ENCODE measurements at places on chromosomes 2 and 18. TPM values are rescaled to one million over a fixed set of nuclear protein-coding genes. Genes with fewer than 3 reads are reported as not detected.

GRCh38 chr2:88188748-88189147 lies 18.6 kb downstream of the THNSL2 start:
- H3K36me3 ChIP-seq, result no peaks in the 10 kb centered on the region
- H3K27ac ChIP-seq, result no peak overlapping the region

- no peaks in the 10 kb centered on the region for H3K4me1 ChIP-seq
- no peak for DNase-seq
- H3K27me3 ChIP-seq, result no peaks in the 10 kb centered on the region
- H3K36me3 ChIP-seq, result no peaks in the 10 kb centered on the region
- no peak overlapping the region for H3K27ac ChIP-seq
Measured at GRCh38 chr2:126858013-126858412, 40.7 kb upstream of the TEX51 start.

Gene ZNF804A
- 2.2 TPM for total RNA-seq

DNA sequence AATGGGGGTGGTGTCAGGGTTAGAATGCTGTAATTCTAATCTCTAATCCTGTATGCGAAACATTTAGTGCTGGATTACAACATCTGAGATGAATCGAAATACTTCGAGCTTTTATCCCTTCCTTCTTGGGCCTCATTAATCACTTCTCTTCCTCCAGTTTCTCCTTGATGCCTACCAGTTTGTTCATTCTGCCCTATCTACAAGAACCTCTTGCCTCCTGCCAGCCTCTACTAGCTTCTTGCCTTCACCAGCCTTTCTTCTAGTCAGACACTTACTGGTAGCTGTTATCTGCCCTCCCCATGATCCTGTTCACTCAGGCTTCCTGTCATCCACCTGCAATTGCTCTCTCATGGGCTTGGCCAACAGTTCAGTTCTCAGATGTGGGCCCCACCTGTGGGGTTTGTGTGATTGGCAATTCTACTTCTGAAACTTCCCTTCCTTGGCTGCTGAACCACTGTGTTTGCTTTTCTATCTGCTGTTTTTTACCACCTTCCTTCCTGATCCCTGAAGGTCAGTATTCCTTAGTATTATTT lies 15.4 kb upstream of the FARP2 start:
- DNase-seq, result no peak
- no peak overlapping the region for H3K4me3 ChIP-seq
- H3K4me1 ChIP-seq, result no peaks in the 10 kb centered on the region
- no peak overlapping the region for H3K27ac ChIP-seq
- peaks cover 32% of the 10 kb centered on the region for H3K36me3 ChIP-seq

DNA sequence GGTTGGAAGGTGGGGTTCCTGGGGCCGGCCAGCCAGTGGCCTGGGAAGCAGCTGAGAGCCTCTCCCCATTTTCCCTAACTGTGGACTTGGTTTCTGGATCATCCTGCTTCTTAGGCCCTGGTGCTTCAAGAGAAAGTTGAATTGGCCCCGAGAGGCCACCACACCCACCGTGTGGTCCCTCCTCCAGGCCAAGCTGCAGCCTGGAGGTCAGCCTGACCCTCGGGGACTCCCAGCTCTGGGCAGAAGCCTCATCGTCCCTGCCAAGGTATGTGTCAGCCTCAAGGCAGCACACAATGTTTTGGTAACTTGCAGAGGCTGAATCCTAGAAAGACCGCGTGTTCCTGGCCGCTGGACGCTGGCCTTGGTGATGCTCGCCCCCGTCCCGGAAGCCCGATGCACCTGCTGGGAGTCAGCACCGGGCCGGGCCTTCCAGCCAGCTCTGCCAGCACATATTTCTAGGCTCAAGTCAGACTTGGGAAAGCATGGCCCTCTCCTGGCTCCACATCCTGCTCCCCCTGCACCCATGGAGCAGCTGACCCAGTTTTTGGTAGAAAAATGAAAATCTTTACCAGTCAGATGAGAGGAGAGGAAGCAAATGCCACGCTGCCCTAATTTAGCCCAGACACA lies 72.6 kb downstream of the ACTR2 start:
- H3K4me3 ChIP-seq, result no peak overlapping the region
- no peak for DNase-seq
- peaks cover 25% of the 10 kb centered on the region for H3K4me1 ChIP-seq
- H3K27me3 ChIP-seq, result no peaks in the 10 kb centered on the region
- no peak overlapping the region for H3K27ac ChIP-seq

DNA sequence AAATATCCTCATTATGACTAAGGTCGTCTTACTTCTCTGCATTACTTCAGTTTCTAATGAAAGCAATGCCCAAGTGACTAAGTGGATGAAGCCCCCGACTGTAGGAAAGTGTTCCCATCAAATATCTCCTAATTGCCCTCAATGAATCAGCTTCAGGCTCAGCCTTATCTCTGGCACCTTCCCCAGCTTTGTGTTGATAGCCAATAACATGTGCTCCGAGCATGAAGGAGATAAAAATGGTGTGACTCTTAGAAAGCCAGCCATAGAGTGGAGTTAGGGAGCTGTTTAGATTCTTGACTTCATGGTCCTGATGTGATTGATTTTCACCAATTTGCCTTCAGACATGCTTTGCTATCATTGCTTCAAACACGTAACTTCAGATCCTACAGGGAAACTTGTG lies 339.2 kb upstream of the NRP2 start:
- no peaks in the 10 kb centered on the region for H3K27me3 ChIP-seq
- no peak overlapping the region for H3K4me3 ChIP-seq
- H3K36me3 ChIP-seq, result no peaks in the 10 kb centered on the region
- no peaks in the 10 kb centered on the region for H3K4me1 ChIP-seq
- no peak for DNase-seq

Gene KIAA2012
- total RNA-seq, result not detected

DNA sequence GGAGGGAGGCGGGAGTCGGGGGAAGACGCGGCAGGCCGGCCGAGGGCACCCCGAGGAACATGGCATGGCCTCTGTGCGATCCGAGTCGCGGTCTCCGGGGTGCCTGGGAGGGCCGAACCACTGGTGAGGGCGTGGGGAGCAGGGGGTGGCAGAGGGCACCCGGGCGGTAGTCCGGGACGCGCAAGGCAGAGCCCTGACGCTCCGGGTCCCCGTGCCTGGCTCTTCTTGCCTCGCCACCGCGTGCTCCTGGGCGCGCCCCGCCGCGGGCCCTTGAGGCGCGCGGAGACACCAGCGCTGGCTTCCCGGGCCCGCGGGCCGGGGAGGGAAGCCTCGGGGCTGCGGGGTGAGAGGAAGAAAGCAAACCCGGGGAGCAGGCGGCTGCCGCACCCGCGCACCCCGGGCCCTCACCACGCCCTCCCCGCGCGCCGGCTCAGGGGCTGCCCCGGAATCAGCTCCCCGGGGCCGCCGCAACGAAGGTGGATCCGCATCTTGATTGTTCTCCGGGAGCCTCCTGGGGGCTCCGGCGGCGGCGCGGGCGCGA lies 4.3 kb downstream of the SOX11 start:
- H3K27ac ChIP-seq, result no peak overlapping the region
- H3K4me3 ChIP-seq, result no peak overlapping the region
- no peak for DNase-seq
- no peaks in the 10 kb centered on the region for H3K27me3 ChIP-seq
- no peaks in the 10 kb centered on the region for H3K4me1 ChIP-seq

DNA sequence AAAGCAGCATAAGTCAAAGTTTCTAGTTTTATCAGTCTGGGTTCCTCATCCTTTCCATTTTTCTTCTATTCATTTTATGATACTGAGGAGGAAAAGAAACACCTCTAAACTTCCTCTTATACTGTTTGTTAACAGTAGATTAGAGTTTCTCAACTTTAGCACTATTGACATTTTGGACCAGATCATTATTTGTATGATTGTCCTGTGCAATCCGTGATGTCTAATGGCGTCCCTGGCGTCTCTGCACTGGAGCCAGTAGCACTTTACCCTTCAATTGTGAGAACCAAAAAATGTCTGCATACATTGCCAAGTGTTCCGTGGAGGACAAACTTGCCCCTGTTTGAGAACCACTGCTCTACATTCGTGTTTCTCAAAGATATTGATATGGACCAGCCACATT lies 25.2 kb downstream of the PTPN4 start:
- H3K27me3 ChIP-seq, result no peaks in the 10 kb centered on the region
- DNase-seq, result no peak
- H3K36me3 ChIP-seq, result no peaks in the 10 kb centered on the region
- H3K4me3 ChIP-seq, result no peak overlapping the region

All from Panc1 (cell line).